ENCODE measurements at places on chromosomes 5 and 9.

DNA sequence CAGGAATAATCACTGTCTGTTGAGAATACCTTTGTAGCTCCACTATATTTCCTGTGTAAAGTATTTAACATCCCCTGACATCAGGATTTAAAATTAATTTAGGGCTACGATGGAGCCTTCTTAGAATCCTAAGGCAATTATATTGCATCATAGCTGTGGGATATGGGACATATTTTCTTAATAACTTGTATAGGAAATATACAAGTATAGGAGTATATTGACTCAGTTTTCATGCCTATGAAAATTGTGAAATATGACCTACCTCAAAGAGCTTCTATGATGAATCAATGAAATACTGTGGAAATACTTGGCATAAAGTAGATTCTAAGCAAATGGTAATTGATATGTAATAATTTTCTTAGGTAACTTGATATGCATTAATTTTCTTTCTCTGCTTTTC, 221.0 kb upstream of the KLF4 start:
- DNase-seq, result no peak

DNA sequence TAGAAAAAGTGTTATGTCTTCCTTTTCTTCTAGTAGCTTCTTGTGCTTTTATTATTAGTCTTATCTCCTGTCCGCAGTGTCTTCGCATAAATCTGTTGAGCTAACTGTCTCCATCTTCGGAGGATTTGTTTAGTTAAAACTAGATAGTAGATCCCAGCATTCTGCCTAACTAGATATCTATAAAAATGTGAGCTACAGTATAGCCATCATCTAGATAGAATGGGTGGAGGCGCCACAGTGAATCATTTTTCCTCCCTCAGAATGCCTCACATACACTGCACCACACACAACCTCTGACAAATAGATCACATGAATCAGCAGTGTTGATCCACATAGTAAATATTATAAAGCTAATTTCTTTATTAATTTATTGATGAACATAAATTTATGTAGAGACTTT, 220.3 kb upstream of the GAS1 start:
- no peak for DNase-seq

DNA sequence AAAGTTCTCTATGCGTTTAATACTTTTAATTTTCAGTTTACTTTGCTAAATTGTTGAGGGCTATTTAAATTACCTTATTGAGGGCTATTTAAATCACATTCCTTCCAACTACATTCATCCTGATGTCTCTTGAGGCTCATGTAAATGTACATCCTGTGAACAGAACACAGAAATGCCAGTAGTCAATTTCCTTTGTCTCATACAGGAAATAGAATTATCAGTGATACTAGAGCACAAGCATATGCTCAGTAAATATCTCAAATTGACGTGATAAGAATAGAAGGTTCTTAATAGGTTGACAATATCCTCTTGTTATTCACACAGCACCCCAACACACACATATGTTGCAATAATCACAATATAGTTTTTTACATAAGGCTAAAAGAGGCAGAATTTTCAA, 449.0 kb downstream of the CYLC2 start:
- DNase-seq, result no peak

GRCh38 chr5:88509403-88509802, 240.8 kb upstream of the TMEM161B start:
- peak; percentile 5 for DNase-seq

DNA sequence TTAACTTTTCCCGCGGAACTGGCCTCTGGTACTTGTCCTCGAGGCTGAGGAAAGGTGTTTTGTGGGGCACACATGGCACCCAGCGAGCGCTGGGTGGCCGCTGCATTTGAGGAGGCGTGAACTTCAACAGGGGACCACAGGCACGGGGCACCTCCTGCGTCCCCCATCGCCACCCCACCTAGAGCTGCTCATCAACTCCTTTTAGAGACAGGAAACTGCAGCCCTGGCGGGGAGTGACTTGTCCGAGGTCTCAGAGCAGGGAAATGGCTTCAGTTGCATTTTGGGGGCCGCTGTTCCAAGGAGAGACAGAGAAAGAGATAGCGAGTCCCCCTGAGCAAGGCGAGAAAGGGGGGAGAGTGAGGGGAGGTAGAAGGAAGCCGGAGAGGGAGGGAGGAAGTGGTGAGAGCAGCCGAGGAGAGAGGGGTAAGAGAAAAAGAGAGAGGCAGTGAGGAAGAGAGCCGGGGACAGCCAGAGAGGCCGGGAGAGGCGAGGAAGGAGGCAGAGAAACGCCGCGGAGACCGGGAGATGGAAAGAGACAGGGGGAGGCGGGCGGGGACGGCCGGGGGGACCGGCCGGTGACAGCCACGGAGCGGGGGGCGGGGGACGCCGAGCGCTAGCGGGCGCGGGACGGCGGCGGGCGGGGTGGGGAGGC, 12.5 kb upstream of the LHX2 start:
- DNase-seq, result peak; percentile 28

- DNase-seq, result no peak
Measured at GRCh38 chr9:70902171-70902570, 219.2 kb downstream of the TRPM3 start.

DNA sequence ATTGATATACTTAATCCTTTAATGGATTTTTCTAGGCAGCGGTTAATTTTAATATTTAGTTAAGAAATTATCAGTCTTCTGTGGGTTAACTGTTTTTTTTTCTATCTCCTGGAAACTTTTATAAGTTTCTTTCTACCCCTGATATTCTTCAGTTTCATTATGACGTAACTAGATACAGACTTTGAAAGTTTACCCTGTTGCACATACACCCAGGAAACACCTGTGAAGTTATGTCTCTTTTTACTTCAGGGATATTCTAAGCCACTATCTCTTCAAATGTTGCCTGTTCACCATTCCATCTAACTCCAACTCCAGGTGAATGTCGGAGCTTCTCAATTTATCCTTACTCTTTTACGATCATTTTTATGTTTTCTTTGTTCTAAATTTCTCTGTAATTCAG, 329.0 kb downstream of the ICE1 start:
- no peak for DNase-seq

GRCh38 chr5:135073761-135074345, 39.8 kb upstream of the PITX1 start:
- no peak for DNase-seq

DNA sequence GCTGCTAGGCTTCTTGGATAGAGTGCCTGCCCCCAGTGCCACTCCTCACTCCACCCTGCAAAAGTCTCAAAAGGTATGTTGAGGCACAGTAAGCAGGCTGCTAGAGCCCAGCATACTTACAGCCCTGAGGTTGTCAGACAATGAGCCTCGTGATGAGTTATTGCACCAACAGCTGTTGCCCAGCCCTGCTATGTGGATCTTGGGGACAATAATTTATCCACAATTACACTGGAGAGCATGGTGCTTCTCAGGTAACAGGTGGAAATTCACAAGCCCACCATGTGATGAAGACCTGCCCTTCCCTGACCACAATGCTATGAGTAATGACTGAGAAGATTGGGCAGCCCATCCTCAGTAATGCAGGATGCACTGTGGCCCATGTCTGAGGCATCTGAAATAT, 36.5 kb downstream of the KCNIP1 start:
- DNase-seq, result no peak

DNA sequence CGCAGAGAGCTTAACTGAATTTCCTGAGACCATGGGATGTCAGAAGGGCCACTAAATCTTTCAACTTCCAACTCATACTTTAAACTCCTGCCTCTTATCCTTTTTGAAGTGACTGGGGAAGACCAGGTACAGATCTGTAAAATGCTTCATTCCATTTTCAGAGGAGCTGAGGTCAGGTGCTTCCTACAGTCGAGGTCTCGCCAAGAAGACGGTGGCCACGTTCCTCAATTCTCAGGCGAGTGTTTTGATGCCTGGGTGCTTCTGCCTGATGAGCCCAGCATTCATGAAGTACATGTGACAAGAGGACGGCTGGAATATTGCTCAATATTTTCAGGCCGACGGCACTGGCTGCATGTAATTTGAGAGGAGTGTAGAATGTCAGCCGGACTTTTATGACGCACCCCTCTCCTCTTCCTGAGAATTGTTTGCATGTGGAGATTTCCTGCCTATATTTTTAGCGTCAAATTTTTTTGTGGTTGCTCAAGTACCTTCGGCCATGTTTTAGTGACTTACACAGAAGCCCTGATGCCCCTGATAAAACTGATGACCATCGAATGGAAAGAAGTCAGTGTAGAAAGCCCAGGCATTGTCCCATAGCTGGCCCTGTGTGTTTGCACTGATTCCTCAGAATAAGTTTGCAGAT, 38.8 kb upstream of the GLRX start:
- DNase-seq, result peak; percentile 65

Measured in stomach (tissue), 19 donors.